Activated T-cell treated with anti-CD3 and anti-CD28 coated beads, Interleukin-2, amount 50 U/mL, for 48 hours (primary cell): ENCODE measurements at places on chromosomes 2 and 18.

- no peak for DNase-seq
Measured at GRCh38 chr2:95539836-95540235, 52.0 kb upstream of the TRIM43 start.

- no peak for DNase-seq
Measured at GRCh38 chr2:122007126-122007525, 251.7 kb downstream of the TSN start.

GRCh38 chr2:241906826-241907570 lies 37.5 kb downstream of the RTP5 start:
- no peak for DNase-seq

- no peak for DNase-seq
Measured at GRCh38 chr18:45677276-45677807, 46.6 kb upstream of the SLC14A1 start.

- DNase-seq: no peak
Measured at GRCh38 chr2:19611491-19612332, 253.3 kb upstream of the OSR1 start.

DNA sequence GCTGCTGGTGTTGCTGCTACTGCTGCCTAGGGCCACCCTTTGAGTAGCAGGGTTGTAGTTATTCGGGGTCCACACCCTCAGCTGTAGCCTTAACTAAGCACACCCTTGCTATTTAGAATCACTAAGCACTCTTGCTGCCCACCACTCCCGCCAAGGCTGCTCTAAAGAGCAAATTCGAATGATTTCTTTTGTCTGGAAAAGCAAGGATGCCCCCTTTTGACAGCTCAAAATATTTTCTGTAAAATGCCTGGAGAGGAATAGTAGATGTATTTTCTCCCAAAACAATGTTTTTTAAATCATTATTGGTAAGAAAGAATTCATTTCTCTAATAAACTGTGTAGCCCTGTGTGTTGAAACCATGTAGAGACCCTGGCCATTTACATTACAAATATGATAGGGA lies 80.8 kb upstream of the PAPOLG start:
- DNase-seq: no peak

DNA sequence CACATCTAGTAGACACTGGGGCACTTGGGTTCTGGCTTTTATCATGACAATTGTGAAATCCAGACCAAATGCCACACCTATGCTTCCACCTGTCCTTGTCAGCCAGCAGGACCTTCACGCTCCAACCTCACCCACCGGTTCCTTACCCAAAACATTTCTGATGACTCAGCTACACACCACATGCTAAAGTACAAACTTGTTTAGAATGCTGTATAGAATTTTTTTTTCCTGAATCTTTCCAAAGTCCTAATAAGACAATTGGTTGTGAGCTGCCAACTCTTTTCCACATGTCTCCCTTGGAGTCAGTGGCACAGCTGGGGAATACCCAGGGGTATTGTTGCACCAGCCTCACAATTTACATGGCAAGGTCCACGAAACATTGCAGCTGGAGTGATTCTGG lies 75.5 kb upstream of the LPIN2 start:
- DNase-seq: no peak

- peak; percentile 58 for DNase-seq
Measured at GRCh38 chr2:88692187-88692586, 714 bp downstream of the RPIA start.

DNA sequence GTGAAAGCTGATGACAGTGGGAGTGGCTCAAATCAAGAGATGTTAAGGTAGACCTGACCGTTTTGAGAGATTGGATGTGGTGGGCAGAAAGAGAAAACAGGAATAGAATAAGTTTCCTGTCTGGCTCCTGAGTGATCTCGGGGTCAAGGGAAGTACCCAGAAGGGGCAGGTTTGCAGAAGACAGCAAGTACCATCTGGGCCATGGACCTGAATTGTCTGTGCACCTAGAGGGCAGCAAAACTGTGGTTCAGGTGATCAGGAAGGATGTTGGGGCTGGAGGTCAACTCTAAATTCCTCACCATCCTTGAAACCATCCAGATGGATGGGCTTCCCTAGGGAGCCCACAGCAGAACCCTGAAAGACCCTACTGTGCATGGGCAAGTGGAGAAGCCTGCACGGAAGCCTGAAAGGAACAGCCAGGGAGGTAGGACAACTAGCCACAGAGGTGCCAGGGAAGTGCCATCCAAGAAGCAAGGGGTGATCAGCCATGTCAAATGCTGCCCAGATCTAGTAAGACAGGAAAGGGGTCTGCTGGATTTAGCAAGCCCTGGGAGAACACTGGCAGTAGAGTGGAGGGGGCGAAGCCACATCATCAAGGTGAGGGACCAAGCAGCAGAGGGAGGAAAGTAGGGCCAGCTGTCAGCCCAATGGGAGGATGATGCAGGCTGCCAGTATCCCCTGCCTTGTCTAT lies 8.0 kb downstream of the TEX261 start:
- DNase-seq: peak; percentile 14

DNA sequence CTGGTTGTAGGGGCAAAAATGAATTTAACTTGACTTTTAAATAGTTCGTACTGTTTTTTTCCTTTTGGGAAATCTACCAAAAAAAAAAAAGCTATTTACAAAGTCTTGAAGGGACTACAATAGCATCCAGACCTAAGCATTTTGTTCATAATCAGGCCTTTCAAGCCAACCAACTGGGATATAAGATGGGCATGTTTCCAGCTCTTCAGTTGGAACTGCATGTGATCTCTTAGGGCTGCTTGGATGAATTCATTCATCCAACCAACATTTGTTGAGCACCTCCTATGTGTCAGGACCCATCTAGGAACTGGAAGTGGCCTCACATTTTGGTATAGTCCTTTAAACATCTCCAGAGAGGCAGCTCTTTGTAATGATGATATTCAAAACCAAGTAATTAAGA lies 98.6 kb downstream of the AAK1 start:
- no peak for DNase-seq

DNA sequence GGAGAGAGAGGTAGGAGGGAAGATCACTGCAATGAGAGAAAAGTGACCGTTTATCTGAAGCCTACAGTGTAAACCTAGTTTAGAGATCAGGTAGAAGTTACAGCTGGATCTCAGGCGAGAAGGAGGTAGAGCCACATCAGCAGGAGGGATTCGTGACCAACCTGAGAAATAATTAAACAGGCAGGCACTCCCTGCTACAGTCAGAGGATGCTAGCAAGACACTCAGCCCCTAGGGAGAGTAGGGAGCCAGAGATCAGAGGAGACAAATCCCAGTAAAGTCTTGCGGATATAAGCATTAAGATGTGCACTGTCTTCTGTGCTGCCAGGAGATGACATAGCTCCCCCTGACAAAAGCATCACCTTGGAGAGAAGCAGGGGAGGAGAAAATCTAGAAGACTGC lies 629.1 kb upstream of the SLC39A10 start:
- no peak for DNase-seq

DNA sequence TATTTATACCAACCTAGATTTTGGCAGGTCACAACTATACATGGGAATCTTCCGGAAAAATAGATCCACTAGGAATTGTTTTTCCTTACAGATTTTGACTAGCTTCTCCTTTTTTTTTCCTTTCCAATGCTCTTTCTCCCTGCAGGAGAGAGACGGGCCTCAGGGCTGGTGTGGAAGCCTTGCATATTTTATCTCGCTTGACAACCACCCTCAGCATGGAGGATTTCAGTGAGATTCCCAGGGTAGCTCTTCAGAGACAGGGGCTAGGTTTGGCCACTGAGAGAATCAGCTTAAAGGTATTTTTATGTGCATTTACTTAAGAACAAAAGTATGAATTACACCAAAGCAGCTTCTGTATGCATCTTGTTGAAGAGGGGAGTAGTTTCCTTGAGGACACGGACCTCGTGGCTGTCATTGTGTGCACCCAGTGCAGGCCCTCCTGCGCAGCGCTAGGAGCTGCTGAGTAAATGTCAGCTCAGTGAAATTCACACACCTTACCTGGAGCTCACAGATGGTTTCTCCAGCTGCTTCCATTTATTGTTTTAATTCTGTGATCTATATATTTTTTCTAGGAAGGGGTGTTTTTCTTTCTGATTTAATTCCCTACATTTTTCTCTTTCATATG lies 54.4 kb downstream of the TRAPPC12 start:
- DNase-seq: no peak

- DNase-seq: no peak
Measured at GRCh38 chr2:51960841-51961335, 929.0 kb upstream of the NRXN1 start.

DNA sequence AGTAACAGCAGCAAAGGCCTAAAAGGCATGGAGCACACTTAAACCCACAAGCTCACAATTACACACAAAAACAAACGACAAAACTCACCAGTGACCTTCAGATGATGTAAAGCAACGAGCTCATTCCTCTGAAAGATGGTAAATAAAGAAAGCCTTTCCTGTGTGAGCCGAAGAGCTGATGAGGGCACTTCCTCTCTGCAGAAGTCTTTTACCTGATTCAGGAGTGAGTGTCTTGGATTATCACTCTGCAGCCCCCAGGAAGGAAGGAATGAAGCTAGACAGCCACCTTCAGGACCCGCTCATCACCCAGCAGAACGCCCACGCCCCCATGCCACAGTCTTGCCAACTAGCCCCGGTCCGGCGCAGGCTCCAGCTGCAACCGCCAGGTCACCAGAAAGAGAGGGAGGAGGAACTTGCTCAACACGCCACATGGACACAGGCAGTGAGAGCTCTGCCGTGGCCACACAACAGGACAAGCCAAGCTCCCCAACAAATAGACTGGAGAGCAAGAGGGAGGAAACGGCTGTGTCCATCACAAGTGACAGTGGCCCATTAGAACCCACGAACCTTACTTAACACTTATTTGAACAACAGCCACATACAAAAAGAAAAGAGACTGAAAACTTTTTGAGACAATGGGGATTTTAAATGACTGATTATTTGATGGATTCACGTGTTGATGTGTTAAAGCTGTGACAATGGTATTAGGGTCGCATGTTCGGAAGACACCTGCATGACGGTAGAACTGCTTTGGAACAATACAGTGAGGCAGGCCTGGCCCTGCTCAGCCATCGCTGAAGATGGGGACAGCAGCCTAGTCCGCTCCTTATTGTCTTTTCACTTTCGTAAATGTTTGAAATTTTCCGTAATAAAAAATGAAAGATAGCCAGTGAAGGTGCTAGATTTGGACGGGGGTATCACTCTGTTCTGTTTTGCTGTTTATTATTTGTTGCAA lies 127.3 kb downstream of the HDAC4 start:
- DNase-seq: no peak

- no peak for DNase-seq
Measured at GRCh38 chr2:229752970-229753729, 38.8 kb upstream of the DNER start.

GRCh38 chr2:159086342-159086741 lies 117.9 kb downstream of the TANC1 start:
- DNase-seq: no peak

DNA sequence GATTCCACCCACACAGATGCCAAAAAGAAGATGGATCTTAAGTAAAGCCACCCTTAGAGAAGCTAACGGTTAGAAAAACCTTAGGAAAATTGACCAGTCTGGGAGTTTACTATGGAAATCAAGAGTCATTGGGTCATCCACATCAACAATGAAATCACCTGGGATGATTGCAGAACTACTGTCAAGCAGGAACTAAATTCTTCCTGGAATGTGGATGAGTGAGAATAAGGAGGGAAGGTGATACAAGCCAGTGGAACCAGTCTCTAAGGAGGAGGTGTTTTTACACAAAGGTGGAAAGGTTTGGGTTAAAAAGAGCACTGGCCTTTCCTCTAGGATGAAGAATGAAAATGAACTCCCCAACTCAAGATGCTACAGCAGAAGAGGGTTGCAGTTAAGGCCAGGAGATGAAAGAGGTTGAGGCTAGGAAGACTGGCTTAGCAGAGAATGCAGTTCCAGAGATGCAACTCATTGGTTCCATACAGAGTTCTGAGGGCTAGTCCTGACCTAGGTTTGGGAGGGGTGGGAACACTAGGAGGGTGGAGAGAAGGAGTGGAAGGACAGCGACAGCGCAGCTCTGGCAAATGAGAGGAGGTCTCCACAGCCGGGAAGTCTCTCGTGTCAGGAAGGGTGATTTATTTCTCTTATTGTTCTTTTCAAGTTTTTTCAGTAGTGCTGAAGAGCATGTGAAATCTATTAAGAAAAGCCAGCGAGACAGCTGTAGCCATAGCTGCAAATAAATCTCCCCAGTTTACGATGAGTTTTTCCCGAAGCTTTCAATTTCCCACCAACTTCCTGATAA lies 27.7 kb upstream of the KDM3A start:
- no peak for DNase-seq
